ENCODE measurements at places on chromosomes 7 and 10. TPM values are rescaled to one million over a fixed set of nuclear protein-coding genes. Genes with fewer than 3 reads are reported as not detected.

Gene GHRHR
- total RNA-seq, result 1.4 TPM

Gene NRCAM
- 7.6 TPM for total RNA-seq

GRCh38 chr10:36621346-36621745 lies 504.1 kb upstream of the ANKRD30A start:
- no peak for DNase-seq

DNA sequence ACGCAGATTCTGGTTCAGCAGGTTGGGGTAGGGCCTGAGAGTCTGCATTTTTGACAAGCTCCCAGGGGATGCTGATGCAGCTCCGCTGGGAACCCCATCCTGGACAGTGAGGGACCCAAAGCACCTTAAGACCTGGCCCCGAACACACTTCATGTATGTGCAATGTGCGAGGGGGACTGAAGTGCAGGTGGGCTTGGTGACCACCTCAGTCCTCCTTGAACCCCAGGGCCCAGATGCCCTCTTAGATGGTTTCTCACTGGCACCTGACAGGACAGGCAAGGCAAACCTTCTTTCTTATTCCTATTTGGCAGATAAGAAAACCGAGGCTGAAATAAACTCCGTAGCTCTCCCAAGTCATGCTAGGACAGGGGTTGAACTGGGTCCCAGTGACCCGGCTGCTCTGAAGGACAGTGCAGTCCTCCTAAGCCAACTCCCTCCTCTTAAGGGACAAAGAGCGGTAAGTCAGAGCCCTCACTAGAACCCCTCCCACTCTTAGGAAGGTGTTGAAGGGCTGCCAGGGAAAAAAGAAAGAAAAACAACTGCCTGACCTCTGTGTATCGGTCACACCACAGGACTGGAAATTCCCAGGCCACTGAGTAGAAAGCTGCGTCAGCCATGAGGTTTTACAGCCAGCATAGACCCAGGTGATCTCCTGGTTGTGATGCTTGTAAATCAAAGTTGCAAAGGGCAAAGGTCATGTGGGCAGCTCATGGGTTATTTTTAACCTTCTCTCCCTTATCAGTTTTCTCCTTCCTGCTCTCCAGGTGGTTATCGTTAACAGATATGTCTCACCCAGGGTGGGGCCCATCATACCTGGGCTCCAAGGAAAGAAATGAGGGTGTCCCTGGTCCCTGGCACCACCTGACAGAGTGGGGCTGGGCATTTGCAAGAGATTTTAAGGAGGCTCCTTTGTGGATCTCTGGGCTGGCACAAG lies 90.9 kb upstream of the SMNDC1 start:
- DNase-seq, result peak; percentile 48

DNA sequence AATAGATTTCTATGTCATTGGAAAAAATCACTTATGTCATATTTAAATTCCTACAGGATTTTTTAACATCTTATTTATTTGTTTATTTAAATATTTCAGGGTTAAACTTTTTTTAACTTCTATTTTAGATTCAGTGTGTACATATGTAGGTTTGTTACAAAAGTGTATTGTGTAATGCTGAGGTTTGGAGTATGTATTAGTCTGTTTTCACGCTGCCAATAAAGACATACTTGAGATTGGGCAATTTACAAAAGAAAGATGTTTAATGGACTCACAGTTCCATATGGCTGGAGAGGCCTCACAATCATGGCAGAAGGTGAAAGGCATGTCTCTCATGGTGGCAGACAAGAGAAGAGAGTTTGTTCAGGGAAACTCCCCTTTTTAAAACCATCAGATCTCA lies 65.4 kb downstream of the MGAM2 start:
- DNase-seq, result no peak

All from testis (tissue), 5 donors.